ENCODE measurements at places on chromosomes 2 and 18.

DNA sequence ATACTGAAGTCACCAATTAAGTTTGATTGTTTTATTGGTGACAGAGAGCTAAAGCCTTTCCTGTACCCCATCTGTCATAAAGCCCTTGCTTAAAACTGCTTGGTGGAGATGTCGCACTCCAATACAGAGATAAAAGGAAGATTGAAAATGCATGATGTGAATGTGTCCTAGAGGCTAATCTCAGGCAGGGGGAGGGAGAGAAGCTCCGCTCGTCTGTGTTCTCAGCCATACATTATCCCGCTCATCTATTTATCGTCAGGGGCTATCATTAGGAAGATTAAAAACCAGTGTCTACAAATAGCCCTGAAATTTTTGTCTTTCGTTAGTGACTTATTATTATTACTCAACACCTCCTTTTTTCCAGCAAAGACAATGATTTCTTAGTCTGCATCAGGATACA lies 110.3 kb downstream of the CMPK2 start:
- no peak for DNase-seq

GRCh38 chr2:208415897-208416296 lies 9.3 kb downstream of the PTH2R start:
- DNase-seq: no peak

DNA sequence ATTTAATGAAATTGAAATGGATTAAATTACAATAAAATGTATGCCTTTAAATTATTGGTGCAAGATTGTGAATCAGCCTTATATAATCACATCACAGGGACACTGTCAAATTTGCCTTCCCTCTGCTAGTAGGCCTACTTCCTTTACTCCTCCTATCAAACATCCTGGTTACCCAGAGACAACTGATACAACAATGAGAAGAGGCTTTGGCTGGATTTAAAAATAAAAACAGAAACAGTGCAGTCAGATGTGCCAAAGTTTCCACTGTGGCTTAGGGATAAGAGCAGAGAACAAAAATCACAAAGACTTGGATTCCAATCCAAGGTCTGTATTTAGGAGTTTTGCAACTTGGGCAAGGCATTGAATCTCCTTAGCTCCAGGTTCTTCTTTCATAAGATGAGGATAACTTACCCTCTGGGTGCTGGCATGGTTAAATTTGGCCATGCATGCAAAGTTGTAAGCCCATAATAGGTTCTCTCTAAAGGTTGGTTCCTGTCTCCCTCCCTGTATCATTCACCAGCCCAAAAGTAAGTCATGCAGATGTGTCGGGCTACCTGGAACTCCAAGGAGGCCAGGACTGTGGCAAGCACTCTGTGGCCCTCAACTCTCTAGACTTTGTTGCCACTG lies 99.3 kb upstream of the LRATD1 start:
- DNase-seq: no peak

DNA sequence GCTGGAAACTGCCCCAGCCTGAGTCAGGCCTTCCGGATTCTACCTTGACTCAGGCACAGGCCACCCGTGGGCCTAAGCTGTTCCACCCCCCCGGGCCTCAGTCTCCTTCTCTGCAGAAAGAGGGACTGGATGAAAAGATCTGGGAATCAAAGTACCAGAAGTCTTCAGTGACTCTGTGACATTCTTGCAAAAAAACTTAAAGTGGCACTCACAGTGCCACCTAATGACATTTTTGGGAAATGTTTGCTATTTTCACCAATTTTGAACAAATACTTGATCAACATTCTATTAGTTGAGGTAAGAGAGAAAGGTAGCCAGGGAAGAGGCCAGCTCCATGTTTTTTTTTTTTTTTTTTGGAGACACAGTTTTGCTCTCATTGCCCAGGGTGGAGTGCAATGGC lies 48.3 kb upstream of the ACAA2 start:
- DNase-seq: no peak

DNA sequence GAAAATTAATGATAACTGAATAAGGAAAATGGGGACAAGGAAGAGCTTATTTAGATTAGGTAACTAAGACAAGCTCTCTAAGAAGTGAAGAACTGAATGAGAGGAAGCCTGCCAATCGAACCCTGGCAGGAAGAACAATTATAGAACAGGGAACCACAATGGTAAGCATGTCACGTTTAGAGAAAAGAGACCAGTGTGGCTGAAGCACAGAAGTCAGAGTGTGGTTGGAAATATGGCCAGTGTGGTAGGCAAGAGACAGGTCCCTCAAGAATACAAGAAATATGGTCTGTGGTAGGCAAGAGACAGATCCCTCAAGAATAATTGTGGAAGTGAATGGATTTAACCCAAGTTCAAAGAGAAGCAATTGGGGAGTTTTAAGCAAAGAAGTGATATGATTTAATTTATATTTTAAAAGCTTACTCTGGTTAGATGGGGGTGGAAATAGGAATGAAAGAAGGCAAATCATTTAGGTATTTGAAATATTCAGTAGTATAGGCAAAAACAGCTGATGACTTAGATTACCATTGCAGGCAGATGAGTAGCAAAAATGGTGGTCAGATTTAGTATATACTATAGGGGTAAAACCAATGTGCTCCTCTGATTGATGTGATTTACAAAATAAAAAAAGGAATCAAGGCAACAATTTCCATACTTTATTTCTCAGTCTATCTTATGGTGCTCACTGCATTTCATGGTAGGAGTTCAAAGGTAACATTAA lies 38.8 kb upstream of the ERMN start:
- DNase-seq: no peak

DNA sequence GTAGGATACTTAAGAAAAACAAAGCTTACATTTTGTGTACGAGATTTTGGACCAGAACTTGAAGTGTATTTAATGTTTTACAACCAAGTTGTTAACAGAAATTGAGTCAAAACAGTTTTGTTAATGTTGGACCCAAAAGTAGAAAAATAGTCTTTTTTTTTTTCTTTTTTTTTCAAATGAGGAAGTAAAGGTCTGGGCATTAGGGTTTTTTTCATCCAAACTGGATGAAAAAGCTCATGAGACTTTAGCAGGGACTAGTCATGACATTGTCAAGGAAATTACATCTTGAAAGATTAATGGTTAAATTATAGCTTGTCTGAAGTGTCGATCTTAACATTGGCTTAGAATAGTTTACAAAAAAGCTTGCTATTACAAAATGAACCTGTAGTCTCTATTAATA lies 32.3 kb downstream of the CCNT2 start:
- no peak for DNase-seq

- no peak for DNase-seq
Observed at GRCh38 chr2:233831011-233831721, 23.2 kb downstream of the HJURP start.

DNA sequence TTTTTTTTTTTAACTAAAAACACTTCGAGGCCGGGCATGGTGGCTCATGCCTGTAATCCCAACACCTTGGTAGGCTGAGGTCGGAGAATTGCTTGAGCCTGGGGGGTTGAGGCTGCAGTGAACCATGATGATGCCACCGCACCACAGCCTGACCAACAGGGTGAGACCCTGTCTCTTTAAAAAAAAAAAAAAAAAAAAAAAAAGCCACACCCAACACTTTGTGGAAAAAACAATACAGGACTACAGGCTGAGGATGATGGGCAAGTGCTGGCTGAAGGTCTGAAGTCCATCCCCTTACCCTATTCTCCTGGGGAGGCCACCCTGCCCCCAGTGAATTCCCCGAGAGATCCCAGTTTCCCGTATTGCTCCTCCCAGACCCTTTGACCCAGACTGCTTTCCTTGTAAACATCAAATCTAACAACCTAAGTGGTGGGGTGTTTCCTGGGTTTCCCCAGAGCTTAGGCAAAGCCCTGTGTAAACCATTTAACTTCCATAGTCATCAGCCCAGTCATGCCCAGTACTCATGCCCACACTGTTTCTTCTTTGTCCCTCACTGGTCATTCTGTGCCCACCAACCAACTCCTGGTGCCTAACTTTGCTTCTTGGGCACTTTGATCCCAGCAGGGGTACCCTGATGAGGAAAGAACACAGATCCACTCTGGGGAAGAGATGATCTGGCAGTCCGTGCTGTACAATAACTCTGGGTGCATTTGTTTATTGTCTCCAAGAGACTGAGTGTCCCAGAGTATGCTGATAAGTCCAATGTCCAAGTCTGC lies 5.8 kb upstream of the TMEM37 start:
- no peak for DNase-seq

DNA sequence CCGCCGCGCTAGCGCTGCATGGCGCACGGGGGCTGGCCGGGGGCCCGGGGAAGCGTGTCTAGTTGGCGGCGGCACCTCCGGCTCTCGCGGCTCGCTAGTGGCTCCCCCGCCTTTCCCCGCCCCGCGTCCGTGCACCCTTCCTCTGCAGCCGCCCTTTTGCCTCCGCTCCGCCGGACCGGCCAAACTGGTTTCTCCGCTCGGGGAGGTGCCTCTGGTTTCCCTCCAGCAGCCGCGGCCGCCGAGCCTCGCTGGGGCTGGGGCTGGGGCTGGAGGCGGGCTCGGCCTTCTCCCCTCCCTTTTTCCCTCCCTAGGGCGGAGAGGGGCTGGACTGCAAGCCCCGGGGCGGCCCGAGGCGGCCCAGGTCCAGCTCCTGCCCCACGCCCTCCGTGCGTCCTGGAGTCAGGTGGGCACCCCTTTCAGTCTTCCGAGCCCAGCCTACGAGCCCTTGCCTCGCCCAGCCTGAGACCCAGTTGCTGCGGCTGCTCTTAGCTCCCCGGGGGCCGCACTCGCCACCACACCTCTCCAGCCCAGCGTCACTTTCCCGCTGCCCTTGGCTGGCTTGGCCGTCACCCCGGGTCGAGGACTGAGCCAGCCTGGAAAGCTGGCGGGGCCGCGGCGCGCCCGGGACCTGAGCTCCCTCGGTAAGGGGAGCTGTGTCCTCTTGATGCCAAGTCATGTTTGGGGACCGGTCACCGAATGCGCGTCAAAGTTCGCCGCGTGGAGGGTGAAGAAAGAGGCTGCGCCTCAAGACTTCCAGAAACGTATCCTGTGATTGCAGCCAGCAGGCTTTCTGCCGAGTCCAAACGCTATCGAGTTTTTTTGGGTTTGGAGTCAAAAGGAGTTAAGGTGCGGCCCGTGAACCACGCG lies at the start of gene ATP8B1:
TSS of gene ATP8B1 (minus strand) at position 213 of the 867 bp plus-strand sequence. CDS start 71,508 bp downstream, outside the sequence.
- DNase-seq: no peak

- DNase-seq: no peak
Observed at GRCh38 chr2:123720760-123721159, 304.3 kb upstream of the CNTNAP5 start.

DNA sequence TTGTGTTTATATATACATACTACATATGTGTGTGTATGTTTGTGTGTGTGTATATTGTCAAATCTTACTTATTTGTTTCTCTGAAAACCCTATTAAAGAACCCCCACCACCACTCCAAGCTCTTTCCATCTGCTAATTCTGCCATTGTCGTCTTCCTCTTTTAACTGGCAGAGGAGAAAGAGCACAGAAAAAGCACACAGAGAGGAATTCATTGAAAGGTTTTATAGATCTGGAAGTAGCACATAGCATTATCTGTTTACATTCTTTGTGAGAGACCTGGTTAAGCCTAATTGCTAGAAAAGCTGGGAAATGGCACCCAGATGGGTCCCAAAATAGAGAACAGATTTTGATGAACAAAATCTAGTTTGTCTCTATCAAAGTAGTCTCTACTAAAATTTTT lies 800.0 kb upstream of the PIK3C3 start:
- DNase-seq: no peak

DNA sequence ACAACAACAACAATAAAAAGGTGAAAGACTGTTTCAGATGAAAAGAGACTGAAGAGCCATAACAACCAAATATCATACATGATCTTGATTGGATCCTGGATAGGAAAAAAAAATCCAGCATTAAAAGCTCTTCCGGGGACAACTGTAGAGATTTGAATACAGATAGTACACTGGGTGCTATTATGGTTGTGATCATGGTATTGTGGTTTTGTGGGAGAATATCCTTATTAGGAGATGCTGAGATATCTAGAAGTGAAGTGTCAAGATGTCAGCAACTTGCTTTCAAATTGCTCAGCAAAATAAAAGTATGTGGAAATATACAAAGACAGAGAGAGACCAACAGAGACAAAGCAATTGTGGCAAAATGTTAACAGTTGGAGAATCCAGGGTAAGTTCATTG lies 15.5 kb upstream of the SPATA3 start:
- DNase-seq: no peak

DNA sequence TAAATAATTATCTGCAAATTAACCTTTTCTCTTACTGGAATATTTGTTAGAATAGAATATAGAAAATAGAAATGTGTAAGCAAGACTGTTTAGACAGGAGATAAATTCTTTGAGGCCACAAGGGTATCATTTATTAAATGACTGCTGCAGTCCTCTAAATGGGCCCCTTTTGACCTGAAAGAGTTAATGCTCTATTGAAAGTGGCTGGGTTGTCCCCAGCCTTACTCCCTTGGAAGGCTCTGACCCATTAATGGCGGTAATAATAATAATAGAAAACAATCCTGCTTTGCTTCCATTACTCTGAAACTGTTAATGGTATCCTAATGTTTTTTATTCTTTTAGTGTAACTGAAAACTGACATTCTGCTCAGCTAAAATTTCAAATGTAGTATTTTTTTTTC lies 398.0 kb upstream of the NRP2 start:
- no peak for DNase-seq

- no peak for DNase-seq
Observed at GRCh38 chr2:18619091-18619490, 29.7 kb upstream of the NT5C1B start.

DNA sequence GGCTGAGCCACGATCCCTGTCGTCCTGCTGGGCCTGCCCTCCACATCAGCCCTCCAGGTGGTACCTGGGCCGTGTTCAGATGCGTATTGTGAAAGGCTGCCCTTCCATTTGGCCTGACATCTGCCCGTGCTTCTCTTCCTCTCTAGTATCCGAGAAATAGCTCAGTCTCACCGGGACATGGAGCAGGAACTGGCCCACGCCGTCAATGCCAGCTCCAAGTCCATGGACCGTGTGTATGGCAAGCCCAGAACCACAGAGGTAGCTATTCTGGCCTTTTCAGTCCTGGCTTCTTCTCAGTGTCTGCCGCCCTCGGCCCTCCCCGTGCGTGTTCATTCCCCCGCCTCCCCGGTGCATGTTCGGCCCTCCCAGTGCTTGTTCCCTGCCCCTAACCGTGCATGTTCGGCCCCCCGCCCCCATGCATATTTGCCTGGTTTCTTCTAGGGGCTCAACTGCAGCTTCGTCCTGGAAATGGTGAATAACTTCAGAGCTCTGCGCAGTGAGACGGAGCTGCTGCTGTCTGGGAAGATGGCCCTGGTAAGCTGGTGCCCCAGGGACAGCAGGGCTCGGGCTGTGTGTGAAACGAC lies 104.3 kb downstream of the USP40 start:
- no peak for DNase-seq

DNA sequence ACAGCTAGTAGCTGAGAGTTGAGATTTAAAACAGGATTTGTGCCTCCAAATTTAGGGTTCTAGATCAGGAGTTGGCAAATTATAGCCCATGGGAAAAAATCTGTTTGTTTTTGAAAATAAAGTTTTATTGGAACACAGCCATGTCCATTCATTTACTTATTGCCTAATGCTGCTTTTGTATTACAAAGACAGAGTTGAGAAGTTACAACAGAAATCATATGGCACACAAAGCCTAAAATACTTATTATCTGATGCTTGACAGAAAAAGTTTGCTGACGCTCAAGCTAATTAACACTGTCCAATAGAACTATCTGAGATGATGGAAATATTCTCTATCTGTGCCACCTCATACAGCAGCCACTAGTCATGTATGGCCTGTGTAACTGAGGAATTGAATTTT lies 229.1 kb upstream of the RASGRP3 start:
- DNase-seq: no peak

- DNase-seq: no peak
Observed at GRCh38 chr18:78713069-78713468, 266.5 kb upstream of the SALL3 start.

Measured in non-pigmented ciliary epithelial cell (primary cell).